ENCODE measurements at places on chromosomes 7 and 10.

DNA sequence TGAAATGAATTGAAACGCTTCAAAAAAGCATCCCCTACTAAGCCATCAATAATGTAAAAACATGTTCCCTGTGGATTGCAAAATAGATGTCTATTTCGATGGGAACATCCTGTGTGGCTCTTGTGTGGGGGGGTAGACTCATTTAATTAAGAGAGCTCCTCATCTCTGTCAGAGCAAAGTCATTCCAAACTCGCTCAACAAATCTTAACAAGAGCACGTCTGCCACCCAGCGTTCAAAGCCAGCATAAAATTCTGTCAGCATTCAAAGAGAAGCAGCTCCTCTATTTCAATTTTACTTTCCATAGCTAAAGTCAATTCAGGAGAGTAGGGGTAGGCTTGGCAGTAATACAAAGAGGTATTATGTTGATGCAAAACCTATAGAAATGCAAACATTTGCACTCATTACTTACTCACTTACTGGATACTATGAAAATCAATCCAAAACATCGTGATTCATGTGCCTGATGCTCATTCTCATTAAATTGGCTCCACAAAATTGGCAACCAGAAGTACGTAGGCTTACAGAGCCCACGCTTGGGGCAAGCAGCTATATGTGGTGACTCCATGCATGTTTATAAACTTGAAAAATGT is 114.9 kb downstream of the IPMK start:
- peak; percentile 3 for DNase-seq

GRCh38 chr7:80468931-80469714 is 42.7 kb downstream of the GNAT3 start:
- DNase-seq = no peak

GRCh38 chr10:76251841-76252671 is 820.6 kb downstream of the LRMDA start:
- no peak for DNase-seq

- DNase-seq = peak; percentile 16
These were observed 674 bp upstream of the FRA10AC1 start for GRCh38 chr10:93703066-93703465.

- no peak for DNase-seq
These were observed 107.5 kb upstream of the GPR26 start for GRCh38 chr10:123558651-123559050.

- DNase-seq = no peak
These were observed 1.2 kb upstream of the INPP5A start for GRCh38 chr10:132536241-132536876.

GRCh38 chr7:150944066-150945042 is 33.8 kb downstream of the KCNH2 start:
- no peak for DNase-seq

DNA sequence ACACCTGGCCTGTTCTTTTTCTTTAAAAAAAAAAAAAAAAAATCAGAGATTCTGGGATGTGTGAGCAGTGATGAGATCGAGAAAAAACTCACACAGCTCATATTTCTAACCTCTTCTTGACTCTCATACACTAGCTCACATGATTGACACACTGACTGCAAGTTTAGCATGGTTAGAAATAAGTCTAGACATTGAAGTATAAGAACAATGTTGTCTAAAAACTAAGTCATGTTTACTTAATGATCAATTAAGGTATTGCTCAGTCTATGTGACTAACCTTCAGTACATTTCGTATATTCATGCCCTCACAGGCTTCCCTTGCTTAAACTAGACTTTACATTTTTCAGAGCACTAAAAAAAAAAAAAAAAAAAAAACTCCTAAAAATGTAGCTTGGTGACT is 775.1 kb downstream of the GATA3 start:
- DNase-seq = no peak

- no peak for DNase-seq
These were observed 484.8 kb upstream of the ANKRD30A start for GRCh38 chr10:36640626-36641025.

DNA sequence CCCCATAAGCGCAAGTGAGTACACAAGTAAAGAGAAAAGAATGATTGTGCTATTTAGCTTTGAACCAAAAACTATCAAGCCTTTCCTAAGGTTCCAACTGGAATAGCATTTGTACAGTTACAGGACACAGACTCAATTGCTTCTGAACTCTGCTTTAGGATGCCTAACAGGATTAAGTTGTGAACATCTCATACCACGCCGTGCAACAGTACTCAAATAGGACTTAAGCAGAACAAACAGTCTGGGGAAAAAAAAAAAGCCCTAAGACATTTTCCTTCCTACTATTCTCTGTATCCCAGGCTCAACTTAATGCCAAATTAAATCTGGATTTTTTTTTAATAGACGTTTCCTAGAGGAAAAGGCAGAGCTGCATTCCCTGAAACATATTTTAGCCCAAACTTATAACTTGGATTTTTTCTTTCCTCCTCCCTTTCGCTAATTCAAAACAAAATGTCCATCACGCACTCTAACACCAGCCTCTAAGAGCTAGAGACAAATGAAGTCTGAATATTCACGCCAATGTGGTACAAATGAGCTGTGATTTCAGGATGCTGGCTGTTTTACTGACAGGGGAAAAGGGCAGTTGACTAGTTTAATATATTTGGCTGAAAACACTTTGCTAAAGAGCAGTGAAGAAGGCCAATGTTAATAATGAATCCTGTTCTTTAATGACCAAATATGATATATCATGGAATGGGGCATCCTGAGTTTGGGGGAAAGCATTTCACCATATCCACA is 68.6 kb downstream of the CALD1 start:
- DNase-seq = no peak

DNA sequence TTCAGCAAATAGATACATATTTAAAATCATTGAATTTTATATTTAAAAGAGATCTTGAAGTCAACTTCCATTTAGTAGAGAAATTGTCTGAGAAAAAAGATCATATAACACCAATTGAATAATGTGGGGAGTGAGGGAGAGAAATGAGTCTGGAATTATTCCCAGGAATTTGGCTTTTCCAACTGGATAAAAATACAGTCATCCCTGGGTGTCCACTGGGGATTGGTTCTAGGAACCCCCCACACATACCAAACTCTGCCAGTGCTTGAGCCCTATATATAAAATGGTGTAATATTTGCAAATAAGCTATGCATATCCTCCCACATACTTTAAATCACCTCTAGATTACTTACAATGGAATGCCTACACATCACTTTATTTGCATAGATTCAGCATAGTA is 162.8 kb upstream of the SEMA3C start:
- no peak for DNase-seq

DNA sequence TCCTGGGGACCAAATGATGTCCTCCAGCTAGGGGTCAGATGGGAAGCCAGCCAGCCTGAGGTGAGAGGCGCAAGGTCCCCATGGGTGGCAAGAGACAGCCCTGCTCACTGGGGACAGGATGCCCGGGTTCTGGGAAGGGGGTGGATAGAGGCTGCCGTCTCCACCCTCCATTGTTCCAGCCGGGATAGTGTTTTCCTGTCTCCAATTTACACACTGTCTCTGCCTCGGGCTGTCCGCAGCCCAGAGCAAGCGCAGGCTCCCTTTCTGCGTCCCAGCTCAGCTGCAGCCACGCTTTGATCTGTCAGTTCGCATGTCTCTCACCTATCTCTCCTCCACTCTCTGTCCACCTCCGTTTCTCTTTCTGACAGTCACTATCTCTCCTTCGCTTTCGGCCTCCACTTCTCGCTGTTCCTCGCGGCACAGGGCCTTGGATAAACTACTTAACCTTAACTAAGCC is 2.1 kb downstream of the EPHB4 start:
- DNase-seq = no peak

- no peak for DNase-seq
These were observed 7.1 kb upstream of the EMX2 start for GRCh38 chr10:117535298-117536071.

GRCh38 chr10:45453639-45454255 is 79.7 kb downstream of the ALOX5 start:
- DNase-seq = no peak

DNA sequence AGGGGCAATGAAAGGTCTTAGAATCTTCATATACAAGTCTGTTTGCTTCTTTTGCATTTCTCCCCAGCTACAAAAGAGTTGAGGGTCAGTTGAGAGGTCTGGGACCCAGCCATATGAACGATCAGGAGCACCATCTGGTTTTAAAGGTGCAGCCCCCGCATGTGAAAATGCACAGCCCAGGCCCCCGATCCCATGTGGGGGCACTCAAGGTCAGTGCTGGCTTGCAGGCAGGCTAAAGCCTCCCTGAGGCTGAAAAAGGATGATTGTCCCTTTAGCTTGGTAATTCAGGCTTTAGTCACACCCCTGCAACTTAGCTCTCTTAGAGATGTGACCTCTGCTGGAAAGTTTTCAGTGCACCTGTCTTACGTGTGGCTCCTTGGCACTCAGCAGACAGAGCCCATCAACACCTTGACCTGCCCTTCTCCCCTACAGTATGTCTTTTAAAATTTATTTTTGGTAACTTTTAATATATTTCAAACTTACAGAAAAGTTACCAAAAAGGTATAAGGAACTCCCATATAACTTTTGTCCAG is 80.1 kb upstream of the PDCD4 start:
- no peak for DNase-seq

- no peak for DNase-seq
These were observed 411.6 kb downstream of the GFRA1 start for GRCh38 chr10:115861455-115861854.

GRCh38 chr7:90593205-90593604 is 2.9 kb upstream of the CDK14 start:
- no peak for DNase-seq
